ENCODE measurements at places on chromosomes 6 and 20.
A peak's percentile ranks its signal among the peaks of the same experiment; 100 is the strongest.

DNA sequence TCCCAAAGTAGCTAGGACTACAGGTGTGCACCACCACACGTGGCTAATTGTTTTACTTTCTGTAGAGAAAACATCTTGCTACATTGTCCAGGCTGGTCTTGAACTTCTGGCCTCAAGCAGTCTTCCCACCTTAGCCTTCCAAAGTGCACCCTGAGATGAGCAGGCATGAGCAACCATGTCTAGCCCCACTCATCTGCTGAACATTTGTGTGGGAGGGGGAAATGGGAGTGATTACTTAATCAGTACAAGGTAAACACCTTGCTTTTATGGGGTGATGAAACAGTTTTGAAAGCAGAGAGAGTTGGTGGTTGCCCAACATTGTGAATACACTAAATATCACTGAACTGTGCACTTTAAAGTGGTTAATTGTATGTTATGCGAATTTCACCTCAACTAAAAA lies 5.3 kb downstream of the APMAP start:
- no peak for DNase-seq

DNA sequence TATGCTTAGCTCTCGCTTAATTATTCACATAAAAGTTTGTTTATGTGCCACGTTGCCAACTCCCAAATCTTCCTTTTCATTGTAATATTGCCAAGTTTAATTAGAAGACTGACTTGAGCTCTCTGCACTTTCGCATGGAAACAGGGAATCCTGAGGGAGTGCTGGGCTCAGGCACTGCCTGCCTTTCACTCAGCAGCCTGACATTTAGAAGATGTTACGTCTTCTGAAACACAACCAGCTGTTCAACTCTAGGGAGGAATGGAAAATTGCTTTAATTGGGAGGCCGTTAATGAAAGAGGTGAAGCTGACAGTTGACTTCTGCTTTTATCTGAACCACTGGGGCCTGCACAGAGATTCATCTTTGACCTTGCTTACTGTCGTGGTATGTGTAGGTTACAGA lies 77.4 kb upstream of the MTHFD1L start:
- no peak for DNase-seq

DNA sequence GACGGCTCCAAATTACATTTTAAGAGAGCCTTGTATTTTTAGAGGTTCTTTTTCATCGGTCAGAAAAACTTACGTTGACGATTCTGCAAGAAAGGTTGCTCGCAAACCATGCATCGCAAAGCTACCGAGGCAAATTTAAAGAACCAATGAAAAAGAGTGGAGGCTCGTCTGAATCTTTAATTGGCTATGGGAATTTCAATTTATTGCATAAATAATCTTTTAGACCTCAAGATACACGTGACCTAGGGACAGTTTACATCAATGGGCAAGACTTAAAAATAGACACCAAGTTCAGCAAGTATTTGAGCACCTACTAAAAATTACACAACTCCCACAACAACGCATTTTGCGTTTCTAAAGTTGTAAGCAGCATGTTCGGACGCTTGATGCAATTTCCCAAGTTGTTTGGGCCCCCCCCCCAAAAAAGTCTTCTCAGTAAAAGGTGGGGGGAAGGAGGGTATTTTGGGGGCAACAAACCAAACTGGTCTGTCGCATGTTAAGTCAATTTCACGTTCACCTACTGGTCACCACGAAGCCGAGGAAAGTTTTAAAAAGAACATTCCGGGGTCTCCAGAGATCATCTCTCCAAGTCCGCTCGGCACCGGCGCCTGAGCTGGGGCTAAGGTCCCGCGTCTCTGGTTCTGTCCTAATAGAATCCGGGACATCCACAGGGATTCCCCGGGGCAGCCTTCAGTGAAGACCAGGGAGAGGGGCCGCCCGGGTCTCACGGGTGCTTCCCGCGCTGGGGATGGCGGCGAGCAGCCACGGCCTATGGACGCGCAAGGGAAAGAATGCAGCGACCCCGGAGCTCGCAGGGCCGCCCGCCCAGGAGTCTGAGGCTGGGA lies 851 bp downstream of the SNX5 start:
- DNase-seq, result peak; percentile 34

- no peak for DNase-seq
These were observed 68.2 kb downstream of the RFPL4B start for GRCh38 chr6:112415366-112415765.

DNA sequence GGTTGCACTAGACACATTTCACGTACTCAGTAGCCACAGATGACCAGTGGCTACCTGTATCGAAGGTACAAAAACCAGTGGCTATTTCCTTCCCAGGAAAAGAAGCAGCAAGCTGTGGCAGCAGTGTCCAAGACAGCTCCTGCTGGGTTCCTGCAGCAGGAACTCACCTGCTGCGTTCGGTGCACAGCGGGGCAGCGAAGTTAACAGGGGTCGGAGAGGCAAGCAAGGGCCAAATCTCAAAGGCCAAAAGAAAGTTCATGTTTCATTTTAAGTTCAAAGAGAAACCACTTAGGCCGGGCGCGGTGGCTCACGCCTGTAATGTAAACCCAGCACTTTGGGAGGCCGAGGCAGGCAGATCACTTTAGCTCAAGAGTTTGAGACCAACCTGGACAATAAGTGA lies 26.9 kb downstream of the ASIP start:
- DNase-seq, result no peak
